ENCODE measurements at places on chromosomes 5 and 9.

DNA sequence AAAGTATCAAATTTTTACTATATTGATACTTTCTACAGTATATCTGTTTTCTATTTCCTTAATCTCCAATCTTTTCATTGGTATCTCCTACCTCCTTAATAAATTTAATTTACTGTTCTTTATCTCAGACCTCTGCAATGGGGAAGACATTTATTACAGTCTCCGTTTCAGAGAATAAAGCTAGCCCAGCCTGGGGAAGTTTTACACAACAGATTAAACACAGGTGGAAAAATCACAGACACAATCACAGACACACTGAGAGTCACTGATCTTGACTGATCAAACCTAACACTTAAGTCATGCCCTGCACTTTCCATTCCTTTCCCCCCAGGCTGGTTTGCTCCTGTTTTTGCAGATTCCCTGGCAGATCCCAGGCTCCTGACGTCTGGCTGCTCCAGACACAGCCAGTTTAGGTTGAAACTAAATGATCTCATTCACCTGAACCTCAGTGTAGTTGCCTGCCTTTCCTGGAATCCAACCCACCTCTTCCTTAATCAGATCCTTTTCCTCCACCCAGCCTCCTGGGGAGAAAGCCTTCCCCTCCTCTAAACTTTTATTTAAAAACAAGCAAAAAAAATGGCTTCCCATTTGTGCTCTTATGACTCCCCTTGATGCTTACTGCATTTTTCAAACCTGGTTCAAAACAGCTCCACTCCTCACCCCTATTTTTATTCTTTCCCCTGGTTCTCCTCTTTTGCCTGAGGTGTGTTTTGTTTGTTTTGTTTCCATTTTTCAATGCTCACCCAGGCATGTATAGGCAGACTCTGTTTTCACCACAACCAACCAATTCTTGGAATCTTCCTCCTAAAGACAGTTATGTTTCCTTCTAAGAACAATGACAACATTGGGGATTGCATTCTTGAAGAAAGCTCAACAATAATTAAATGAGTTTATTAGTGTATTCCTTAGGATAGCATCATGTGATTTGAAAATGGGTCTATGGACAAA, 29.5 kb upstream of the OSMR start:
- DNase-seq = peak; percentile 38

DNA sequence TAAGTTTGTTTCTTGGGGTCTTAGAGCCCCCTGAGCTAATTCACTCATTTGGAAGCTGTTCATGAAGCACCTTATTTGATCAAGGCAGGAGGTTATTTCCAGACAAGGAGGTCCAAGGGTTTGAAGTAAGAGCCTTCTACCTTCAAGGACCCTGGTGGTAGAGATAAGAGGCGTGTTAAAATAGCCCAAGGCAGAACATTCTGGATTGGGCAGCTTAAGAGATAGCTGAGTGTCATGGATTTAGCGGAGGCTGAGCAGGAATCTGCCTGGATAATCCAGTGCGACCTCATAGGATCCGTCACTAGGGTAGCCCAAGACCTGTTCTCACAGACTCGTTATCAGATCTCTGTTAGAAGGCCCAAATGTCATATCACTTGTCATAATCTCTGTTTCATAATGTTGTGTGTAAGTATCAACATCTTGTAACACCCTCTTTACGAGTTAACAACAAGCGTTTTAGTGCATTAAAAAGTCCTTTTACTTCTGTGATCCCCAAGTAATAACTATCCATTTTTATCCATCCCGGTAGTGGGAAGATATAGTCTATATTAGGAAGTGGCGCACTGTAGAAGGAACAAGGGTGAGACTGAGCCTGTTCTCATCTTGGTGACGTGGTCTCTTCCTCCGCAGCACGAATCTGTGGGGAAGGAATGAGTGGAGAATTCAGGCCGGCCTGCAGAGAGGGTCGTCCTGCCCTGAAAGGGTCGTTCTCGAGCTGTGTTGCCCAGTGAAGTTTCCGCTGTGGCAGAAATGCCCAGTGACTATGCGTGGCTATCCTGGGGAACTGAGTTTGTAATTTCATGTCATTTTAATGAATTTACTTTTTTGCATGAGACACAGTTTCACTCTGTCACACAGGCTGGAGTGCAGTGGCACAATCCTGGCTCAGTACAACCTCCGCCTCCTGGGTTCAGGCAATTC, 28.8 kb downstream of the SLC25A25 start:
- no peak for DNase-seq

GRCh38 chr9:72540348-72540873, 19.0 kb downstream of the TMC1 start:
- DNase-seq = peak; percentile 73

- no peak for DNase-seq
Observed at GRCh38 chr9:117138231-117138630, 276.6 kb downstream of the ASTN2 start.

- DNase-seq = no peak
Observed at GRCh38 chr5:173385832-173386360, 57.7 kb upstream of the STC2 start.

GRCh38 chr5:170190436-170191134, 42.2 kb upstream of the C5orf58 start:
- no peak for DNase-seq

DNA sequence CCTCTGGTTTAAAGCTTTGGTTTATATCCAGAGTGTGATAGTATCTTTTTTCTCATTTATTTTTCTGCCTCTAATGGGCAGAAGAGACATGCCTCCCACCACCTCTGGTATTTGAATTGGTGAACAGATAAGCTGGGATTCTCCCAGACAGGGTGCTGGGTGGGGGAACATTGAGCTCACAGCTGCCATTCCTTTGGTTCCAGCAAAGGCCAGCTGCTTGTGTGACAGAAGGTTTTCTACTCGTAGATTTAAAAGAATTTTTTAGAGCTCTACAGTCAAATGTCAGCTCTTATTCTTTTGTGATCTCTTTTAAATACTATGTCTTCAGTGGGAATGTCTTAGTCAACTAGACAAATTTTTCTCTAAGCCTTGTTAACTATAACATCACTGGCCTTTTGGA, 54.7 kb upstream of the ADAMTS16 start:
- DNase-seq = no peak

DNA sequence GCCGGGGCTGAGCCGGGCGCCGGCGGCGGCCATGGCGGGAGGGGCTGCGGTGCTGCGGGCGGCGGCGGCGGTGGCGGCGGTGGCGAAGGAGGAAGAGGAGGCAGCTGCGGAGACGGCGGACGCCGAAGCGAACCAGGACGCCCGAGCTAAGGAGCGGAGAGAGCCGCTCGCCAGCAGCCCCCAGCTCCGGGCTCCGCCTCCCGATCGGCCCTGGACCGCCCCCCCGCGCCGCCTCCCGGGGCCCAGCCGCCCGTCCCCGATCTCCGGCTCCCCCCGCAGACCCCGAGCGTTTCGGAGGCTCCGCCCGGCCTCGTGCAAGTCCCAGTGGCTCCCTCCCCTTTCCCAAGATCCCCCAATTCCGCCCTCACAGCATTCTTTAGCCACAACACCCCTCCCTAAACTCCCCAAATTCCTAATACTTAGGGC, at the start of gene ASTN2:
Gene ASTN2, minus strand, starts transcription at position 152 of the 426 bp plus-strand sequence. Its CDS starts 119 bp downstream, at position 33.
- DNase-seq = no peak

DNA sequence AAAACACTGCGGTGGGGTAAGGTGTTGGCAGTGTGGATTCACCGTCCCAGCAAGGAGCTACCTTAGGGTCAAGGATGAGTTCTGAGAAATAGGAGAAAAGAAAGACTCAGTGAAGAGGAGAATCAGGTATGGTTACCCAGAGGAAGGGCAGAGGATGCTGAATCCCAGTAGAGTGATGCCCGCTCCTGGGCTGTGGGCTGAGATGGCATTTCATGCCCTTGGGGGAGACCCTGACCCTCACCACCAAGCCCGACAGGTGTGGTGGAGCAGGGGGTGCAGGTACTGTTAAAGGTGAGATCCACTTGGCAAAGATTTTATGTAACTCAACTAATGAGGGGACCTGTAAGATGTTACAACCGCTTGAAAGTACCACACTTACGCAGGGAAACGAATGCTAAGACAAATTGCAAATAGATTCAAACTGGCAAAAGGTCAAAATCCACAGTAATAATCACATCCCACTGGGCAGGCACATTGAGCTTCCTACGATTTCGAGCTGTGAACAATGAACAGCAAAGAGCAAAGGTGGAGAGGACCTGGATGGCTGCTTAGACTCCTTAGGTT, 2.1 kb downstream of the RNU6ATAC start:
- DNase-seq = no peak

- DNase-seq = no peak
Observed at GRCh38 chr5:166979307-166979895, 1312.0 kb upstream of the WWC1 start.

GRCh38 chr5:92659246-92659645, 921.8 kb downstream of the NR2F1-AS1 start:
- DNase-seq = no peak

DNA sequence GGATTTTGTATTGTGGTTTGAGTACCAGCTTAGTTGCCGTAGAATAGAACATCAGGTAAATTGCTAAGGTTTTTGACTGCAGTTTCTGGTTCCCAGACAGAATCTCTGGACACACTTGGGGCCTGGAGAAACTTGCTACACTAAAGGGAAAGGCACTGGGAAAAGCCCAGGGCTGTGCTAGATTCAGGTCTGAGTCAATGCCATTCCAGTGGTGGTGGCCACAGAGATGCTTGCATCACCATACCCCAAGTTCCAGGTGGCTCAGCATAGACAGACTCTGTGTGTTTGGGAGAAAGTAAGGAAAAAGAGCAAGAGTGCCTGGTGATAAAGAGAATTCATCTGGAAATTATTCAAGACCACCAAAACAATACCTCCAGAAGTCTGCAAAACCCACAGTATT, 120.6 kb downstream of the HMHB1 start:
- DNase-seq = no peak

GRCh38 chr5:149271195-149271715, 404 bp upstream of the AFAP1L1 start:
- DNase-seq = no peak

DNA sequence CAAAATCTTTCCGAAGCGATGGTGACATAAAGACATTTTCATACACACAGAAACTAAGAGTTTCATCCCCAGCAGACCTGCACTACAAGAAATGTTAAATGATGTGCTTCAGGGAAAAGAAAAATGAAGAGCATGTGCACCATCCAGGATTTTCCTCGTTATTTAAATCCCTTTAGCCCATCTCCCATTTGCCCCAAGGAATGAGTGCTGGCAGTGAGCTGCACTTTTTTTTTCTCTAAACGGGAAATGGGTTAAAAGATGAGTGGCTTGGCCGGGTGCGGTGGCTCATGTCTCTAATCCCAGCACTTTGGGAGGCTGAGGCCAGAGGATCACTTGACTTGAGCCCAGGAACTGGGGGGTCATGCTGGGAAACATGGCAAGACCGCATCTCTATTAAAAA, 6.8 kb upstream of the LRRC14B start:
- no peak for DNase-seq

- no peak for DNase-seq
Observed at GRCh38 chr5:174567506-174568141, 156.8 kb upstream of the MSX2 start.

DNA sequence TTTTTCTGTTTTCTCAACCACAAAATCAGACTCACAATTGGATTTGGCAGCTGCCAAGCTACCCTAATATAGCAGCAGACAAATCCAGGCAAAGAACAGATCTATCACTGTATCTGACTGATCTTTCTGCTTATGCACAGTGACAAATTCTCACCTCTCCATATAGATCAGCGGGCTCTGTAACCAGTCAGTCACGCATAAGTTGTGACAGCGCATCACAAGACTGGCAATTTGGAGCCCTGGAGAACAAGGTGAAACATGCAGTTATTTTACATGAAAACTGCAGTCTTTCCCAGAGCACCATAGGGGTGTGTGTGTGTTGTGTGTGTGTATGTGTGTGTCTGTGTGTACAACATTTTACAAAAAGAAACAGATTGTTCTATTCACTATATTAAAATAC, 37.7 kb downstream of the RORB start:
- no peak for DNase-seq

- DNase-seq = no peak
Observed at GRCh38 chr9:88435336-88435735, 47.1 kb downstream of the SPIN1 start.

GRCh38 chr9:17402309-17402708, 176.6 kb upstream of the SH3GL2 start:
- no peak for DNase-seq

- DNase-seq = no peak
Observed at GRCh38 chr9:15622318-15622971, 69.6 kb downstream of the CCDC171 start.

- no peak for DNase-seq
Observed at GRCh38 chr5:173780235-173781234, 107.6 kb upstream of the CPEB4 start.

DNA sequence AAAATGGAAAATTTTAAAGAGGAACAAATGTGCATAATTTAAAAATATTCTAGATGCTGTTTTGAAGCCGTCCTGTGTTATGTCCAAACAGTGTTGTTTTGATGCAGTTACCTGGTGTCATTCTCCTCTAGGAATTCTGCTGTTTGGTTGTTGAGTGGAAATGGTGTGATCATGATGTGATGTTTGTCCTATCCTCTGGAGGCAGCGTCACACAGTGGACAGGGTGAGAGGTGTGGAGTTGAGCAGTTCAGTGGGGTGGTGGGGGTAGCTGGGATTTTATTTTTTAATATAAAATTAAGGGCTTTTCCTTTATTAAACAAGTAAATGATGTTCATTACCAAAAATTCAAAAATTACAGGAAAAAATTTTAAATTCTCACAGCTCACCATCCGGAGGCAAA, 31.2 kb downstream of the PRDM6 start:
- no peak for DNase-seq

GRCh38 chr9:127726871-127727270, 8.2 kb downstream of the TOR2A start:
- no peak for DNase-seq

- DNase-seq = no peak
Observed at GRCh38 chr5:178465861-178466288, 124.3 kb downstream of the COL23A1 start.

DNA sequence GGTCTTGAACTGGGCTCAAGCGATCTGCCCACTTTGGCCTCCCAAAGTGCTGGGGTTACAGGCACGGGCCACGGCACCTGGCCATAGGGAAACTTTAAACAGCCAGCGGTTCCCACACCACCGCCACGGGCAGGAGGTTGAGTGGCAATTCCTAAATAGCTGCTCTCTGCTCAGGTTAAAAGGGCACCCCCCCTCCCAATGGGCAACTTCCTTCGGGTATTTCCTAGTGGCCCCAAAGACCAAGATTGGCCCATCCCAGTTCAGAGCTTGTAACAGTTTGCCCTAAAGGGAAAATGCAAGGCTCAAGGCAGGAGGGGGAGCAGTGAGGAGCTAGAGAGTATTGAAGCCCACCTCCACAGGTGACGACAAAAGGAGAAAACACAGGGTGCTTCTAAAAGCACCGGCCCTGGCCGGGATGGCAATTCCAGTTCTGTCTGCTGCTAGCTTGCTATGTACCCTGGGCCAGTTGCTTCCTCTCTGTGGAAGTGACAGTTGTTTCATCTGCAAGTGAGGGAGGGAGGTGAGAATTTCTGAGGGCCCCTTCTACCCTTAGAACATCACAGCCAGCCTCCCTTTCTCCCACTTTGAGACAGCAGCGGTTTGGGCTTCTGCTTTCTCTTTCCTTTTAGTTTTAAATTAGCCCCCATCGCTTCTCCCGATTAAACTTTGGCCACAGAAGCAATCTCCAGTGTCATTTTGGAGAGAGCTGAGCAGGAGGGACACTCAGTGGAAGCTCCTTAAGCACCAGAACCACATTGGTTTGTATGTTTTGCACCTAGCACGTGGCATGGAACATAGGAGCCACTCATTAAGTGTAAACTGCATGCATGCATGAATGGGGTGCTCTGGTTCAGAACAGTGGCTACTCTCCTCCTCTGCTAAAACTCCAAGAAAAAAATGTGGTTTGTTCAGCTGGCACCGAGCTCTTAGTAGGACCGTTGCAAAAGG, 17.3 kb upstream of the TNIP1 start:
- no peak for DNase-seq
